ENCODE measurements at places on chromosomes 11 and 22. TPM values are rescaled to one million over a fixed set of nuclear protein-coding genes. Genes with fewer than 3 reads are reported as not detected.

DNA sequence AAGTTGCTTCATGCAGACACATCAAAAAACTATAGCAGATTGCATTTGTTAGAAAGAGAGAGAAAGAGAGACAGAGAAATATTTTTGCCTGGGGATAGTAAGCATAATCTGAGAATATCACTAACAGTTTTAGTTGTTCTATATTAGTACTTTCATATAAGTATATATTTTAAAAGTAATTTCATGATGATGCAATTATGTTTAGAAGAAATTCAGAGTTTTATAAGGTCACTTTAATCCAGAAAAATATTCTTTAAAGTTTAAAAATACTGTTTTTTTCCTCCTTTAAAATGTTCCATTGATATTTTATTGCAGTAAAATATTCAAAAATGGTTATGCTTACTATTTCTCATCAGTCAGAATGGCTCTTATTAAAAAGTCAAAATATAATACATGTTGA, 86.8 kb upstream of the MTMR2 start:
- DNase-seq: no peak

MS4A4E gene
- 3.0 TPM for total RNA-seq

GRCh38 chr11:31813391-31814175, 2.5 kb upstream of the PAX6 start:
- DNase-seq: no peak

- no peak for DNase-seq
Observed at GRCh38 chr11:19648321-19648720, 64.3 kb upstream of the NAV2 start.

SLC22A8 gene
- total RNA-seq: not detected

- no peak for DNase-seq
Observed at GRCh38 chr11:122096272-122097112, 19.5 kb downstream of the BLID start.

CD59 gene
- total RNA-seq: 1,004 TPM

DNA sequence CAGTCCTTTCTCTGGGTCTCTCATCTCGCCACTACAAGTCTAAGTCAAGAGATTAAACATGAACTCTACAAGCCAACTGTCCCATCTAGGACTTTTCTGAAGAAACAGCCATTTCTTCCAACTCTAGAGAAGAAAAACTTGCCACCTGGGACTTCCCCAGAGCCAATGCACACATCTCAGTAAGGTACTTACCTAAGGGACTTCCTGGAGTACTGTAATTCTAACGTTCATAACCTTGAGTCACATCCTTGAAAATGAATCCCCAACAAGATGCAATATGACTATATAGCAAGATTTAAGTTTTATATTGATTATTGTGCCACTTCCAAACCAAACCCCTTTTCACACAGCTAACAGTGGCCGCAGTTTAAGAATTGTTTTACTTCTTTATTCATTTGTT, 11.9 kb upstream of the ISX start:
- no peak for DNase-seq

DNA sequence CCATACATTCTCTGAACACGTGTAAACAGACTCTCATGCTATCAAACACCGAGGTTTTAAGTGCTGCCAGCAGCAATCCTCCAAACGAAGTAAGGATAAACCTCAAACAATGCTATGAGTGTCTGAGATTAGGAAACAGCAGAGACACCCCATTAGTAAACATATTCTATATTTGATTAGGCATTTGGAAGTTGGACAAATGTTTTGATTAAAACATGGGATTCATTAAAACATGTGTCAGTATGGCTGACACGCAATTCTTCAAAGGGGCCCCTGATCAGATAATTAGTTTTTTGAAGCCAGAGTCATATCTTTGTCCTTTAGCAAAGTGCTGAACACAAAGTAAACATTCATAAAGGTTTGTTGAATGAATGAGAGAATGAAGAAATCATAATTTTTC, 33.2 kb upstream of the BLID start:
- no peak for DNase-seq

OR52N1 gene
- total RNA-seq: not detected

DNA sequence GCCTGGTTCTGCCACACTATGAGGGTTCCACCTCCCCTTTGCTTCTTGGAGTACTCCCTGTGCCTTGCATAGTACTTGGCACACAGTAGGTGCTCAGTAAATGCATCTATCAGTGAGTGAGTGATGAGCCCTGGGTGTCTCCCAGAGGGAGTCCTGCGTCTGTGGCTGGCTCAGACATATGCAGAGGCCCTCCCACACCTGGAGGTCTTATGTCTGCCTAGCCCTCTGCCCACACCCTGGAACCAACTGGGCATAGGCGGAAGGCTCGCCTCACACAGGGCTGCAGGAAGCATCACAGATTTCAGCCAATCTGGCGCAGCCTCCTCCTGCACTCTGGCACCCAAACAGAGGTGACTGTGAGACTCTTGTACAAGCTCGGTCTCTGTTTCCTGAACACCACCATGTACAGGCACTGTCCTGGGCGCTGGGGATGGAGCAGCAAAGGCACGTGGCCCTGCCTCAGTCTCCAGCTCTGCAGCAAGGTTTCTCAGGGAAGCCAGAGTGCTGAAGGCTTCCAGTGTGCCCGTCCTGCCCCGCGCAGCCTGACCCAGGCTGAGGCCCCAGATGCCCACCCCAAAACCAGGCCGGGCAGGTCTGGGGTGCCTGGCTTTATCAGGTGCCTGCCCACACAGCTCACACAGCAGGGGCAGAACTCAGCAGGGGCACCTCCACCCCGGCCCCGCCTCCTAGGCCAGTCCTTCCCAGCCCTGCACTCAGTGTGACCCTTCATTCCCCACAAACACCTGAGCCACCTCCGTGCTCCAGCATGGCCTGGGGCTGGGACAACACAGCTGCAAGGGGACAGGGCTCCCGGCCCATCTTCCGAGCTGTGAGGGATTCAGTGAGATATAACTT, 26.7 kb downstream of the FLRT1 start:
- no peak for DNase-seq

Measured in upper lobe of right lung (tissue), 1 donor.